CD8-positive, alpha-beta T cell (primary cell): ENCODE measurements at places on chromosomes 6 and 20.
A peak's percentile ranks its signal among the peaks of the same experiment; 100 is the strongest.

GRCh38 chr6:166365221-166365620, 17.5 kb downstream of the MPC1 start:
- no peak for DNase-seq

DNA sequence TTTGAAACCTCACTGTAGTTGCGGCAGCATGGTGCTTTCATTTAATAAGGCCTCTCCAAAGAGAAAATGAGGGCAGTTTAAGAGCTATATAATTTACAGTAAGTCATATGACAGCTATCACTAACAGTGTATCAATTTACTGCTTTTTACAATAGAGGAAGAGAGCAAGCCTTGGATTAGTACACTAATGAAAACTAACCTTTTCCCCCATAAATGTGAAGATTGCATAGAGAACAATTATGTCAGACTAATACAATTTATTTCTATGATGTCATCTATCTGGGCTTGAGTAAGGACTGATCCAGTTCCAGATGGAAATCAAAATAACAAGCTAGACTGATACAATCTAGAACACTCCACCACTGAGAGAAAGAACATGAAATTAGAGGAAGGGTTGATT, 78.1 kb upstream of the FAM83B start:
- DNase-seq: no peak

GRCh38 chr6:90044833-90045381, 150.6 kb downstream of the GJA10 start:
- no peak for DNase-seq

- peak; percentile 66 for DNase-seq
Observed at GRCh38 chr20:25042531-25043498, 15.1 kb downstream of the ACSS1 start.
